ENCODE measurements at places on chromosomes 2 and 18. TPM values are rescaled to one million over a fixed set of nuclear protein-coding genes. Genes with fewer than 3 reads are reported as not detected.

SH3BP4 gene
- total RNA-seq = 58.6 TPM

ACTG2 gene
- 8.3 TPM for total RNA-seq

DYNAP gene
- total RNA-seq = not detected

DNA sequence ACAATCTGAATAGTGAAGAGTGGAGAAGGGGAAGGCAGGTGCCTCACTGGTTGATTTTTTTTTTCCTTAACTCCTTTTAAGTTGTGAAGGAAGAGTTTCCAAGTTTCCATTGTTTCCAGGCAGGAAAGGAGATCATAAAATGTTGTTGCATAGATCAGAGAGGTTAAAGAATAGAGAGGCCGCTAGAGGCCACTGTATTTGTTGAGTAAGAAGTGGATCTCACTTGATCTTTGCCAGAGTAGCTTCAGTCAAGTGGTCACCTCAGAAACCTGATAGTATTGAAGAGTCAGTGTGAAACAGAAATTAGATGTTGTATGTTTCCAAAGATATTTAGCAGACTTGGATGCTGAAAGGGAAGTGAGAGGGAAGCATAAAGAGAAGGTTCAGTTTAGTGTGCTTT is 17.6 kb downstream of the CTNNA2 start:
- no peaks in the 10 kb centered on the region for H3K27me3 ChIP-seq
- peak; percentile 31 for DNase-seq
- H3K27ac ChIP-seq = no peak overlapping the region

All from endothelial cell (in vitro differentiated cells).